ENCODE measurements at places on chromosomes 6 and 20. TPM values are rescaled to one million over a fixed set of nuclear protein-coding genes. Genes with fewer than 3 reads are reported as not detected.
A peak's percentile ranks its signal among the peaks of the same experiment; 100 is the strongest.

DNA sequence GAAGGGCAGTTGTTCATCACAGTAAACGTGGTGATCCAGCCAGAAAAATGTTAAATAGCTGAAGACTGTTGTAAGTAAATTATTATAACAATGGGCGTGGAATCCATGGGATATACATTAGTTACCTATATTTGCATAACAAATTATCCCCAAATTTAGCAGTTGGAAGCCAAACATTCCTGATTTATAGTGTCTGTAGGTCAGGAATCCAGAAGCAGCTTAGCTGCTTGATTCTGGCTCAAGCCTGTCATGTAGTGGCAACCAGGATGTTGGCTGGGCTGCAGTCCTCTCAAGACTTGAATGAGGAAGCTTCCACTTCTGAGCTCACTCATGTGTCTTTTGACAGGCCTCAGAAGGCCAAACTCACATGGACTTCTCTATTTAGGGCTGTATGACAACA lies 6.9 kb upstream of the ADGRB3 start:
- DNase-seq, result no peak
- no peaks in the 10 kb centered on the region for H3K36me3 ChIP-seq
- H3K27ac ChIP-seq, result no peak overlapping the region
- H3K4me3 ChIP-seq, result no peak overlapping the region
- no peaks in the 10 kb centered on the region for H3K27me3 ChIP-seq

- peaks cover 6% of the 10 kb centered on the region for H3K4me1 ChIP-seq
- 0 out of 2 replicates have a peak, but pooled peaks cover 3% of the 10 kb centered on the region for H3K36me3 ChIP-seq
- H3K27ac ChIP-seq, result no peak overlapping the region
- DNase-seq, result no peak
- no peak overlapping the region for H3K4me3 ChIP-seq
Observed at GRCh38 chr6:41874741-41875140, 20.4 kb downstream of the USP49 start.

DNA sequence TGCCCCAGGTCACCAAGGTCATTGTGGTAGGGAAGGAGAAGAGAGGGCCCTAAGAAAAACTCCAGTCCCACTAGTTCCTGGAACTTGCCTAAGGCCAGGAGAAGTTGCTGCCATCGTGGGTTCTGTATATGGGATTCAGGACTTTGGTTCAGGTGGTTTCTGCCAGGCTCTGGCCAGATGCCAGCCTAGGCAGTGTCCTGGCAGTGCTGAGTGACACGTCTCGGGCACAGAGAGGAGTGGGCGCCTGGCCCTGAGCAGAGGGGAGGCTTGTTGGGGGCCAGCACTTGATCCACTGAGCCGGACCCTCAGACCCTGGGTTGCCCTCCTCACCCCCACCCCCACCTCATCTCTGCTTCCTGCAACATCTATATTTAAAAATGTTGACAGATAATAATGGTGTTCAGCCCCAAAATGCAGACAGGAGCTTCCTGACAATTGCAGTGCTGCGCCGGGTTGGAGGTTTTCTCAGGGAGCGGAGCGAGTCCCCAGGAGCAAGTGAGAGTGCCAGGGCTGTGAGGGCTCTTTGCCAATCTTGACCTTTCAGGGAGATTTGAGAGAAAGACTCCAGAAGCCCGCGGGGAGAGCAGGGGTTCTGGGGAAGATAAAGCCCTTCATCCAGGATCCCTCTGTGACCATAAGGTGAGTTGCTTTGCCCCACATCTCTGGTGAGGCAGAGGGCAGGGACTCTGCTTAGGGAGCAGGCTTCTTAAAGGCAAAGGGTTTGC lies 71.9 kb downstream of the PHACTR3 start:
- no peak overlapping the region for H3K4me3 ChIP-seq
- H3K36me3 ChIP-seq, result no peaks in the 10 kb centered on the region
- H3K27me3 ChIP-seq, result peaks cover 49% of the 10 kb centered on the region
- no peaks in the 10 kb centered on the region for H3K4me1 ChIP-seq
- H3K27ac ChIP-seq, result no peak overlapping the region

GRCh38 chr20:29790510-29790909 lies 1467.0 kb upstream of the DEFB115 start:
- H3K27me3 ChIP-seq, result no peaks in the 10 kb centered on the region
- H3K27ac ChIP-seq, result no peak overlapping the region
- no peak overlapping the region for H3K4me3 ChIP-seq
- H3K36me3 ChIP-seq, result no peaks in the 10 kb centered on the region

DNA sequence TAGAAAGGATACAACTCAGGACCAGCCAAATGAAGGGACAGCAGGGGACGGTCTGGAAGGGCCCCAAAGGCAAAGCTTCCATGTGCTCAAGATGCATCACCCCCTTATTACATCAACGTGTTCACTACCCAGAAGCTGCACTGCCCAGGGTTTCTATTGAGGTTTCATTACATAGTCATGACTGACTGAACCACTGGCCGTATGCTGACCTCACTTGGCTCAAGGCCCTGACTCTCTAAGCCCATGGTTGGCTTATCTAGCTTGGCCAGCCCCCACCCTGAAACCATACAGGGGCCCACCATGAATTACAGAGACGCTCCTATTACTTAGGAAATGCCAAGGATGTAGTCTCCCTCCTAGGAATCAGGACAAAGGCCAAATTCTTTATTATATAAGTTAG lies 179.4 kb downstream of the FOXC1 start:
- no peak for DNase-seq
- H3K36me3 ChIP-seq, result no peaks in the 10 kb centered on the region
- H3K4me3 ChIP-seq, result no peak overlapping the region
- no peaks in the 10 kb centered on the region for H3K4me1 ChIP-seq

GRCh38 chr6:82521369-82521768 lies 157.8 kb downstream of the TPBG start:
- peak; percentile 29 for DNase-seq
- H3K27me3 ChIP-seq, result no peaks in the 10 kb centered on the region
- peaks cover 6% of the 10 kb centered on the region for H3K4me1 ChIP-seq
- no peak overlapping the region for H3K4me3 ChIP-seq
- H3K36me3 ChIP-seq, result no peaks in the 10 kb centered on the region
- peak overlapping the region; percentile 39 for H3K27ac ChIP-seq

DNA sequence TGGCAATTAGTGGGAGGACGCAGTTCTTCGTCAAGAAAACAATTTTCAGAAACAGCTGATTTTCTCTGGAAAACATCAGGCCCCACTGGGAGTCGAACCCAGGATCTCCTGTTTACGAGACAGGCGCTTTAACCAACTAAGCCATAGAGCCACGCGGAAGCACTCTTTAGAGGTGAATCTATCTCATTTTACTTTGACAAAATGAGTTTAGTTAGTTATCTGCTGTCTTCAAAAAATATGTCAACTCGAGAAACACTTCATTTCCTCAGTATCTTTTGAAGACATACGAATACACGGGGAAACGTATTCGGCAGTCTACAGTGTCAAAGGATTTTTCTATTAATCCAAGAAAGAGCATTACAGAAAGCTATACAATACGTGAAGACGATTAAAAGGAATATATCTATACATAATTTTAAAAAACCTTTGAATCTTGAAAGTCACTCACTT lies 26.7 kb downstream of the GPX6 start:
- H3K36me3 ChIP-seq, result no peaks in the 10 kb centered on the region
- H3K4me3 ChIP-seq, result peak overlapping the region; percentile 22
- H3K27me3 ChIP-seq, result no peaks in the 10 kb centered on the region
- no peaks in the 10 kb centered on the region for H3K4me1 ChIP-seq

DNA sequence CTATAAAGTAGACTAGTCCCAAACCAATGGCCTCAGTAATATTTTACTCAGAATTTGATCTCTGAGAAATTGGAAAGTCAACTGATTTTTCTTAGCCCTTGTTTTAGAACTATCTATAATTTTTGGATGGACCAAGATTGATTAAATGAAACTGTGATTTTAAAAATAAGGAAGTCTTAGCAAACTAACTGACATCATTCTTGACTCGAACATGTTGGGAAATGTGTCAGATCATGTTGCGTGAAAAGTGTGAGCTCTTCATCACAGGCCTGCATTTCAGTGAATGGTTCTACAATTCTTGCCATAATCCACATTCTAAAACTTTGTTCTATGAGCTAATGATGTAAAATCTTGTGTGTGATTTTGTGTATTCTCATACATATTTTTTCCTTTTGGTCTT lies 11.0 kb downstream of the TNFAIP3 start:
- no peak for DNase-seq
- no peak overlapping the region for H3K4me3 ChIP-seq
- no peak overlapping the region for H3K27ac ChIP-seq
- H3K36me3 ChIP-seq, result peaks cover 100% of the 10 kb centered on the region

- H3K4me3 ChIP-seq, result no peak overlapping the region
- H3K27ac ChIP-seq, result no peak overlapping the region
- no peaks in the 10 kb centered on the region for H3K27me3 ChIP-seq
- no peak for DNase-seq
- H3K36me3 ChIP-seq, result no peaks in the 10 kb centered on the region
- H3K4me1 ChIP-seq, result no peaks in the 10 kb centered on the region
Observed at GRCh38 chr6:46331461-46331860, 159.8 kb downstream of the RCAN2 start.

DNA sequence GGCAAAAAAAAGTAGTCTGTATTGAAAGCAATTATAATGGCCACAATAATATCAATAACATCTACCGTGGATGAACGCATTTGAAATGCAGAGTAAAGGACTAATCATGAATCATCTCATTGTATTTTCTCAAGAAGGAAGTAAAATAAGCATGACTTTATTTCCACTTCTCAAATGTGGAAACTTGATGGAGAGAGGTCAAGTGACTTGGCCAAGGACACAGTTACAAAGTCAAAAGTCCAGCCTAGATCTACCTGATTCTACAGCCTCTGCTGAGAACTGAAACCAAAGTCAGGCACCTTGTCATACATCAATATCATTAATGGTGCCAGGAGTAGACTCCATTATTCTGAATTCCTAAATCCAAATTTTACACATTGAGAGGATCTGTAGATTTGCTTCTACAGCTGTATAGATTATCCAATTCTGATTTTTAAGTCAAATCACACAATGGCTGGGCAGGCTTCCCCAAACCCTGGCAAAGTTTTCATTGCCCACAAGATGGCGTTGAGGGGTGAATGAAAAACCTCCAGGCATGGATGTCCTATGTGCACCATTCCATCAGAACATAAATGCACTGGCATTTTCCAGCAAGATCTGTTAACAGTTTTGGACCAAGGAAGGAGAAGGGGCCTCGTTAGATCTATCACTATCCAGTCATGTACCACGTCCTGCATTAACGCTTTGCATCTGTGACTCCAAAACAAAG lies 423.1 kb downstream of the MAFB start:
- peaks cover 18% of the 10 kb centered on the region for H3K27me3 ChIP-seq
- no peak overlapping the region for H3K27ac ChIP-seq
- H3K4me1 ChIP-seq, result no peaks in the 10 kb centered on the region
- H3K36me3 ChIP-seq, result no peaks in the 10 kb centered on the region
- H3K4me3 ChIP-seq, result no peak overlapping the region
- DNase-seq, result peak; percentile 49

The MAFB gene
- not detected for total RNA-seq

The TRIM40 gene
- total RNA-seq, result not detected

The GPR63 gene
- 8.7 TPM for total RNA-seq

The TP53TG5 gene
- not detected for total RNA-seq

The CALHM4 gene
- total RNA-seq, result not detected
